ENCODE measurements at places on chromosomes 5 and 9.

DNA sequence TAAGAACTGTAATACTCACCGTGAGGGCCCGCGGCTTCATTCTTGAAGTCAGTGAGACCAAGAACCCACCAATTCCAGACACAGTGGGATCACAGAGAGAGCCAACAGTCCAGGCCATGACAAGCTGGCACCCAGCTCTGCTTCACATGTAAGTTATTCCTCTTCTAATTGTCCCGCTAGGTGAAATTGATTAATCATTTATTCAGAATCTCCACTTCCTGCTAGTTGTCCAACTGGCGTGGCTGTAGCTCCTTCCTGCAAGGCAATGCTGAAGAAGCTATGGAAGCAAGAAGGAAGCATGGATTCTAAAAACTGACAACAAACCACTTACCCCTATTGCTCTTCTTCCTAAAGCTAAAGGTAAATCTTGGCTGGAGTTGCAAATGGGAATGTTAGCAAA, 30.0 kb upstream of the GLRX start:
- DNase-seq = no peak

- DNase-seq = no peak
Measured at GRCh38 chr9:69070201-69070600, 34.6 kb downstream of the FXN start.

DNA sequence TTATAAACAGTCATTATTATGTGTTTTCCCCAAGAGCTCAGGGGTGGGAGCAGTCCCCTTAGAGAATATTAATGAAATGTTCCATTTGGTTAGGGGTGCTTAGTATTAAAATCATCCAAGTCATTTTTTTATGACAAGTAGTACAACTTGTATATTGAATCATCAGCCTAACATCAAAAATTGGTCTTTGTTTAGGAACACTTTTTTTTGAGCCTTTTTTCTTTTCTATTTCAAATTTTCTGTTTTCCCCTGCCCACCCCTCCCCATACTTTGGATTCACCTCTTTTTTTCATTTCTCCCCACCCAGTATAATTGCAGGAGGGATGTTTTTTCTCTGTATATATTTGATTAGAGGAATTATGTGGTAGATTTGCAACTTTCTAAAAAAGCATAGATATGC, 25.8 kb downstream of the RBM27 start:
- DNase-seq = no peak

- no peak for DNase-seq
Measured at GRCh38 chr5:111779922-111780292, 22.9 kb upstream of the NREP start.

GRCh38 chr9:79952401-79952800, 380.6 kb downstream of the TLE4 start:
- no peak for DNase-seq

DNA sequence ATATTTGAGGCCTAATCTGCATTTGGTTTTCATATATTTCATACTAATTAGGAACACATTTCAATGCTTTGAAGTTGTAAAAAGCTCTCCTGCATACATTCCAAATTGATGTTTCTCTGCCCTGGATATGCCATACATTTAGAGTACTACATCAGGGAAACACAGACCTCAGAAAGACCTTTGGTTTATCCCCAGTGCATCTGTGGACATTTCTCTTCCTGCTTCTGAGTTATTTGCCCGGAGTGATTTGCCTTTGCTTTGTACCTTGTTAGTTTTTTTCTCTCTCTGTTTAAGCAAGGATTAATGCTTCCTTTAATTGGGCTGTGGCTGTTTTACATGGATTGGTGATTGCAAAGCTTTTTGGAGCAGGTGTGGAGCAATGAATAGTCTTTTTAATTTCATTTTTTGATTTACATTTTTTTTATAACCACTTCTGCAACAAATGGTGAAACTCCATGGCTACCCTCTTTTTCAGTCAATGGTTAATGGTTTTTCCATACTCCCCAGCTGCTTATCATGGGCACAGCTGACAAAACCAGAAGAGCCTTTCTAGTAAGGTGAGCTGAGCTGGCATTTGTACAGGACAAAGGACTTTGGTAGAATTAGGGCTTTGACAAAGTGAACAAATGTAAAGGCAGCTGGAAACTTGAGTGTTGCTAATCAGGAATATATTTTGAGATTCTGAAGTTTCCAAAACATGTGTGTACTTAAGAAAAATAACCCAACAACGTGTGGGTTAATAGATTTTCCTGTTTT, 54.2 kb downstream of the ZSWIM6 start:
- DNase-seq = no peak

GRCh38 chr9:110499608-110500007, 79.9 kb downstream of the SVEP1 start:
- no peak for DNase-seq

- no peak for DNase-seq
Measured at GRCh38 chr9:93996863-93997262, 41.7 kb upstream of the BARX1 start.
